ENCODE measurements at places on chromosomes 1 and 21.
A peak's percentile ranks its signal among the peaks of the same experiment; 100 is the strongest.

GRCh38 chr1:235160383-235160956 lies 580 bp downstream of the RBM34 start:
- peak; percentile 61 for DNase-seq

DNA sequence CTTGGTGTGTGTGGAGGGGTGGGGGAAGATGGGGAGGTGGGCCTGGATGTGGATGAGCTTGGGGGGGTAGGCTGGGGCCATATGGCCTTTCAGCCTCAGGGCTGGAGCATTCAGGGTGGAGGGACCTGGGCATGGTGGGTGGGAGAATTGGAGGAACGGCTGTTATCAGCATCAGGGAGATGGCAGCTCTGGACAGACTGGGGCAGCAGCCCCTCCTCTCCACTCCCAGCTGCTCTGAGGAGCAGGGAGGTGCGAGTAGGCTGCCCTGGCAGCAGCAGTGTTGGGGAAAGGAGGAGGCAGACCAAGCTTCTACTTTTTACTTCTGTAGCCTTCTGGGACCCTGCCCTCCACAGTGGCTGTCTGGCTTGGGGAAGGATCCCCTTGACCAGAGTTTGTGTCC lies 10.2 kb downstream of the PPFIA4 start:
- DNase-seq = no peak

GRCh38 chr1:236011641-236012040 lies 53.2 kb downstream of the NID1 start:
- DNase-seq = no peak

- DNase-seq = no peak
These were observed 11.3 kb downstream of the CSTB start for GRCh38 chr21:43764576-43765495.

- no peak for DNase-seq
These were observed 30.4 kb upstream of the FOXO6 start for GRCh38 chr1:41330588-41331545.

GRCh38 chr1:155970531-155971167 lies 7.7 kb downstream of the ARHGEF2 start:
- DNase-seq = peak; percentile 78

GRCh38 chr1:50646526-50646925 lies 223.3 kb upstream of the DMRTA2 start:
- no peak for DNase-seq

DNA sequence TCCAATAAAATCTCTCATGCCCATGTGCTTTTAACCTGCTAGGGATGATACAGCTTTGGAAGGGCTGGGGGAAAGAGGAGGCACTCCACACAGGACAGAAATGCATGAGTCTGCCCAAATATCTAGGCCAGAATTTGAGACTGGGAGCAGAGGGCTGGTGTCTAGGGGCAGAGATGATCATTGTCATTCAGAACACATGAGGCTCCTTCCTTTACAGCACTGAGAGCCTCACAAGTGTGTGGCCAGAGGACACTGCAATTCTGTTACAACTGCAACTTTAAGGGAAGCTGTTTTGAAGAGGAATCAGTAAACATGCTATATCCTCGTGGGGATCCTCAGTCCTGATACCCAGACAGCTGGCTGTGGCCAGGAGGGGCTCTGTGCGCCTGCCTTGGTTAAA lies 541.3 kb downstream of the OMA1 start:
- DNase-seq = no peak

DNA sequence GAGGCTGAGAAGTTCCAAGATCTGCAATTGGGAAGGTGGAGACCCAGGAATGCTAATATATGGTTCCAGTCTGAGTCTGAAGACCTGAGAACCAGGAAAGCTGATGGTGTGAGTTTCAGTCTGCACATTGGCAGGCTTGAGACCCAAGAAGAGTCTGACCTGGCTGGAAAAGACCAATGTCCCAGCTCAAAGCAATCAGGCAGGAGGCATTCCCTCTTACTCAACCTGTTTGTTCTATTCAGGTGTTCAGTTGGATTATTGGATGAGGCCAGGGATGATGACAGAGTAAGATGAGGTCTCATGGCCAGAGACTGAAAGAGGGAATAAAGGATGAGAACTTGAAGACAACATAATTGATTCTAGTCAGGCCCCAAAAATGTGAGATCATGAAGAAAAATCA lies 50.1 kb downstream of the SPATA46 start:
- no peak for DNase-seq

- DNase-seq = no peak
These were observed 39.8 kb downstream of the USP1 start for GRCh38 chr1:62476525-62477219.

DNA sequence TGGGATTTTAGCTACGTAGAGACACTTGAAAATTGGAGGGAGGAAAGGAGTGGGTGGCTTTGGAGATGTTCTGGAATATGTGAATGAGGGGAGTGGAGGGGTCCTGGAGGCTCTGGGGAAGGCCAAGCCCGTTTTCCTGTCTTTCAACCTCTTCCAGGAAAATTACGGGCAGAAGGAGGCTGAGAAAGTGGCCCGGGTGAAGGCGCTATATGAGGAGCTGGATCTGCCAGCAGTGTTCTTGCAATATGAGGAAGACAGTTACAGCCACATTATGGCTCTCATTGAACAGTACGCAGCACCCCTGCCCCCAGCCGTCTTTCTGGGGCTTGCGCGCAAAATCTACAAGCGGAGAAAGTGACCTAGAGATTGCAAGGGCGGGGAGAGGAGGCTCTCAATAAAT lies 442 bp upstream of the RUSC1 start:
- no peak for DNase-seq

- no peak for DNase-seq
These were observed 15.6 kb downstream of the PDE9A start for GRCh38 chr21:42669041-42669440.

DNA sequence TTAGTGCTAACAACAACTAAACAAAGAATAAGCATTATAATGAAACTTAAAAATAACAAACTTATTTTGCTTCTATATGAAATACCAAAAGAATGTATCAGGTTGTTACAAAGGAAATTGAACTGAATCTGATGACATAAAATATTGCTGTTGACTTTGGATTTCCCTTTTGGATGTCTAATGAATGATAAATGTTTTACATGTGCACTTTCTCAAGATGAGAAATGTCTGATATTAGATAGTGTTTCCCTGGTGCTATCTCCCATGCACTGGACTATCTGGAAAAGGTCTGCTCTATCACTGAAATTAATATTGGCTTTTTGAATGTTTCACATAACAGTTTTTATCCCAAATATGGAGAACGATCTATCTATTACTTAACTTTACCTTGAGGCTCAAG lies 179.9 kb downstream of the HMCN1 start:
- DNase-seq = no peak

- no peak for DNase-seq
These were observed 33.4 kb downstream of the NUCKS1 start for GRCh38 chr1:205716371-205717132.

- no peak for DNase-seq
These were observed 8.8 kb downstream of the GPATCH2 start for GRCh38 chr1:217622042-217622441.

GRCh38 chr1:115557715-115558114 lies 84.1 kb upstream of the VANGL1 start:
- DNase-seq = no peak

- no peak for DNase-seq
These were observed 162.8 kb downstream of the NTPCR start for GRCh38 chr1:233113009-233113879.

DNA sequence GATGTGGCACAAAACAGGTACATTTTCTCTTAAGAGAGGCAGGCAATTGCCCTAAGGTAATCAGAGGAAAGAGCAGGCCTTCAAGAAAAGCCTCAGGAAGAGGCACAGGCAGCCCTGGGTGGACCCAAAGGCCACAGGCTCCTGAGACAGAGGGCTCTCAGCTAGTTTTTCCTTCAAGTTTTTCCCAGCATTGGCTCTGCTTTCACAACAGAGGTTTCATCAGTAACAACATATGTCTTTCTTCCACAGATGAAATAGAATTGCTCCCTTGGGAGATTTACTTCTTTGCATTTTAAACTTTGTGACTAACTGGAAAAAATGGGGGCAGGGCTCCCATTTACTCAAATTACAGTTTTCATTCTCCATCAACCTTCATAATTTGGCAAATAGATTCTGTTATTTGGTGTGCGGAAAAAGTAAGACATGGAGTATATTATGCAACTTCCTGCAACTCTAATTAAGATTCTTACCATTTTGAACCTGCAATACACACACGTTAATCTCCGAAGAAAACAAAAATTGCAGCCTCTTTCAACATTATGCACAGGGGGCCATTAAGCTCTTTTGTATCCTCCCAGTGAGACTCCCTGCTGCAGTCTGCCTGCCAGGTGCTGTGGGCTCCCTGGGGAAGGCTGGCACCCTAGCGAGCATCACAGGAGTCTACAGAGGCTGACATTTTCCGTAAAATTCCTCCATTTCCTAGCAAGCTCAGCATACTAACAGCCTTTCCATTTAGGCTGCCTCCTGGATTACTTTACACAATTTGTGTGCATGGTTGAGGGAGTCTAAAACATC lies 282.3 kb downstream of the USH2A start:
- no peak for DNase-seq

- no peak for DNase-seq
These were observed 63.1 kb downstream of the MATN1 start for GRCh38 chr1:30660241-30660640.

DNA sequence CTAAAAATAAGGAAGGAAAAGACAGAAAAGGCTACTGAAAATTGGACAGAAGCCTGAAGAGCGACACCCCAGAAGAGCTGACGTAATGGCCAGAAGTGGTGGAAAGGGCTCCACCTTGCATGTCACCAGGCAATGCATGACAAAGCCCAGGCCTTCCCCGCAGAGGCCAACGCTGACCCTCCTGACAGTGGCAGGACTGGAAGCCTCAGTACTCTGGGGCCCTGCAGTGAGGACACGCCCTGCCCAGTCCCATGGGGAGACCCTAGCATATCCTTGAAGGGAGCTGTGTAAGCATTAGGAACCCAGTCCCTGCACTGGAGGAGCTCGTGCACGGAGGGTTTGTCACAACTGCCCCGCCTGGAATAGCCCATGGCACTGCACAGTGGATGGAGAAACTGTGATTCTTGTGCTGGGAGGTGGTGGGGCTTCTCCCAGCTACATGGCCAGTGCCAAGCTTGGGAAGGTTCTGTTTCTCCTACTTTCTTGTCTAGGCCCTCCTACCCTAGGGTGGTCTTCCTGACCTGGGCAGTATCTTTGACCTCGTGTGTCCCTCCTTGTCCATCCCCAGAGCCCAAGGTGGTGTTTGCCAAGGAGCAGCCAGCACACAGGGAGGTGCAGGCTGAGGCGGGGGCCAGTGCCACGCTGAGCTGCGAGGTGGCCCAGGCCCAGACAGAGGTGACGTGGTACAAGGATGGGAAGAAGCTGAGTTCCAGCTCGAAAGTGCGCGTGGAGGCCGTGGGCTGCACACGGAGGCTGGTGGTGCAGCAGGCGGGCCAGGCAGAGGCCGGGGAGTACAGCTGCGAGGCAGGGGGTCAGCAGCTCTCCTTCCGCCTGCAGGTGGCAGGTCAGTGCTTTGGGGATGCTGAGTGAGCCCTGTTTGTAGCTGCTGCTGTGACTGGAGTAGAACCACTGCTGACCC lies 60.4 kb downstream of the OBSCN start:
- no peak for DNase-seq

- DNase-seq = no peak
These were observed 104.7 kb downstream of the MRPS6 start for GRCh38 chr21:34177919-34178567.

GRCh38 chr1:21492356-21492625 lies 16.9 kb upstream of the ALPL start:
- DNase-seq = no peak

DNA sequence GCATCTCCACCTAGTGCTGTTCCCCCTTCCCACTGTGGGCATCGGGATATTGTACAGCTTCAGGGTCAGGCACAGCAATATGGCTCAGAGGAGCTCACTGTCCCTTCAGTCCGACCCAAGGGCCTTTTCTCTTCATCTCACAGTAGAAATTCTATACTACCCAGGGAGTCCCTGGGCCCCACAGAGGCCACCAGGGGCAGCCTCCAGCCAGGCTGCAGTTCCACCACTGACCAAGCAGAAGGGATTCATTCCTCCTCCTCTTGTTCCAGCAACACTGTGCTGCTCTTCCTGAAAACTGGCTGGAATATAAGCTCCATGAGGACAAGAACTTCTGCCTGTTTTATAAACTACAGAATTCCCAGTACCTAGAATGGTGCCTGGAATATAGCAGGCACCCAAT lies 70.5 kb downstream of the CD34 start:
- DNase-seq = no peak

DNA sequence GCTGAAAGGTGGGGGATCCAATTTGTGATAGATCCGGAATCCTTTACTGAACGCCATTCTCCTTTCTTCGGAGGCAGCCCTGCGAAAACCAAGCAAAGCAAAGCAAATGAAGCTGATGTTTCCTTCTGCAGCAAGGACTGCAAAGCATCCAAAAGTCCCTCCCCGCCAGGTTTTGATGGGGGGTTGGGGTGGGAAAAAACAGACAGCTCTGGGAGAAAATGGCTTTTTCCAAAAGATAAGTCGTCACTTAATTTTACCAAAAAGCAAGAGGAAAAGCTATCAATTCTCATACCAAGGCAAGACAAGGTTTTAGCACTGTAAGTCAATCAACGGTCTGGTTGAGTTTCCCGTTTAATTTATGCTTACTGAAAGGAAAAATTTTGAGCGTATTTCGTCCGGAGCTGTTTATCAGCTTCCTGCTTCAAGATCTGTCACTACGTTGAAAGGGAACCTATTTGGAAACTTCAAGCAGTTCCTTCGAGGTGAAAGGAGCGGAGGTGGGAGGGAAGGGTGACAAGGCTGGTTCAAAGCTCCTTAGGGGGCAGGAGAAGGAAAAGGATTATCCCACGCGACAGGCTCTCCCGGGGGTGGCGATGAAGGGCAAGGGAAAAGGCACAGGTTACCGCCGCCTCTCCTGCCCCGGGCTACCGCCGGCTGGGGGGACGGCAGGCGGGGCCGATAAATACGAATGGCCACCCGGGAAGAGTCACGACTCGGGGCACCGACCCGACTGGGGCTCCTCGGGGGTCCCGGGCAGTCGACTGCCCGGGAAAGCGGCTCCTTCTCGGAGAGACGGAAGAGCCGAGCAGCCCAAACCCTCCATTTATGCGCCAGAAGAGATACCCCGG lies 750 bp downstream of the SYNJ1 start:
- DNase-seq = peak; percentile 15

GRCh38 chr1:63413394-63413793 lies 46.0 kb downstream of the ALG6 start:
- DNase-seq = no peak

- DNase-seq = no peak
These were observed 67.9 kb downstream of the SLC44A5 start for GRCh38 chr1:75542818-75543570.

DNA sequence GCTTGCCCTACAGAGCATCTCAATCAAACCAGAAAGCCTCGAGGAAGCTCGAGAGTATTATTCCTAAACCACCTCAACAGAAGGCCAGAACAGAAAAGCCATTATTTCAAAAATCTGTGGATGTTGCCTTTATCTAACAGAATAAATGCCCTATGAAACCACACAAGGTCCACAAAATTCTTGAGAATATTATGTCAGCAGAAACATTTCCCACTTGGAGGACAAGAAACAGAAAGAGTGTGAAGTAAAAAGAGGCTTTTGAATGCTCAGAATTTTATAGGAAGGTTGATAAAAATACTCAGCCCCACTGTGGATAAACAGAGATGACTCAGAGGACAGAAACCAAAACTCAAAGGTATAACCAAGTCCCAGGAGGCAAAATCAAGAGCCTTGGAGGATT lies 146.4 kb upstream of the LRRC7 start:
- no peak for DNase-seq
